Activated CD4-positive, alpha-beta T cell treated with anti-CD3 and anti-CD28 coated beads, Interleukin-2, amount 50 U/mL, for 48 hours (primary cell): ENCODE measurements at places on chromosomes 11 and 22.

DNA sequence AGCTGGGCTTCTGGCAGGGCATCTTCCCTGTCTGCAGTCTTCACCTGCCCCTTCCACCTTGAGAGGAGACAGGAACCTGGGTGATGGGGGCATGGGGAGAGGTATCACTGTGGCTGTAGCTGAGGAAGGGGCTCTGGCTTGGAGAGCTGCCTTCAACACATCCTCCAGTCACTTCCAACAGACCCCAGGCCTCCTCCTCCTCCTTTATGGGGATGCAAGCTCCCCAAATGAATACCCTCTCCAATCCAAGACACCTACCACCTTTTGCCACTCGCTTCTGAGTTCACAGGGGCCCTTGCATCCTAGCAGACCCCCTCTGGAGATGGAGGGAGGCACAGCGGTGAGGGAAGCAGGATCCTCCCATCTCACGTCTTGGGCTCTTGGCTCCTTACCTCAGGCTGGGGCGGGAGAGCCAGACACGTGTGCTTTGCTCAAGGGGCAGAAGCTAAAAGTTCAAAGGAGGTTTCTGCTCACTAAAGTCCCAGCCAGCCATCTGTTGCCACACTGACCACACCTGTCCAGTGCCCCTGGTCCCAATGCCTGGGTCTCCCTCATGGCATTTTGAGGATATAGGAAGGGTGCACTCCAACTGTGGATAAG lies 13.2 kb downstream of the ANKK1 start:
- DNase-seq = no peak

DNA sequence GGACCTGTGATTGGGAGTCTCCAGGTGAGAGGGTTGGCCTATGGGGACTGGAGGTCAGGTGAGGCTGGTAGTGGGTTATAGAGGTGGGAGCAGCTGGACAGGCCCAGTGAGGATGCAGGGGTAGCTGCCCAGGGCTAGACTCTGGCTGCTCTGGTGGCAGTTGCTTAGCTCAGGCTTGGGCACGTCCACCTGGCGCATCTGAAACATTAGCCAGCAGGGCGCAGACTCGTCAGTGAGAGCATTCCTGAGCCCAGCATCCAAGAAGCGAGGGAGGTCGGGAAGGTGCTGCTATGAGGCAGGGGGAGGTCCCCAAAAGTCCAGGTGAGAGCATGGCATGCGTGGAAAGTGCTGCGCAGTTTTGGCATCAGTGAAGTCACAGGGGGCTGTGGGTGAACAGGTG lies 3.5 kb upstream of the GGT1 start:
- no peak for DNase-seq

GRCh38 chr22:26479043-26479791 lies 4.4 kb downstream of the HPS4 start:
- DNase-seq = no peak

- DNase-seq = no peak
Measured at GRCh38 chr11:17257196-17257595, 19.3 kb upstream of the NUCB2 start.

- peak; percentile 48 for DNase-seq
Measured at GRCh38 chr11:14500181-14500651, 605 bp upstream of the COPB1 start.

DNA sequence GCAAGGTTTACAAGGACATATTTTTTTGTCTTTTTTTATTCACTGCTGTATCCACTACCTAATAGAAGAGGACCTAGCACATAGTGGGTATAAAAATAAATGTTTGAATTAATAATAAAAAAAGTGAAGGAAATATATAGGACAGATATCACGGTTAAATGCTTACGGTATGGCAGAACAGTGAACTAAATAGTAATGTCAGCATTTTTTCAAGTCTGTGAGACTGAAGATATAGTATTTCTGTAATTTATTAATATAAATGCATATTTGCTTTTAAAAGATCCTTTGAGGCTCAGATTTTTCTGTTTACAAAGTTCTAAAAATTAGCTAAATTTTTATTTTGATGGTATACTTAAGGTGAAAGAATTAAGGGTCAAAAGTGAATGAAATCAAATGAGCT lies 68.6 kb upstream of the CNTN5 start:
- DNase-seq = no peak

DNA sequence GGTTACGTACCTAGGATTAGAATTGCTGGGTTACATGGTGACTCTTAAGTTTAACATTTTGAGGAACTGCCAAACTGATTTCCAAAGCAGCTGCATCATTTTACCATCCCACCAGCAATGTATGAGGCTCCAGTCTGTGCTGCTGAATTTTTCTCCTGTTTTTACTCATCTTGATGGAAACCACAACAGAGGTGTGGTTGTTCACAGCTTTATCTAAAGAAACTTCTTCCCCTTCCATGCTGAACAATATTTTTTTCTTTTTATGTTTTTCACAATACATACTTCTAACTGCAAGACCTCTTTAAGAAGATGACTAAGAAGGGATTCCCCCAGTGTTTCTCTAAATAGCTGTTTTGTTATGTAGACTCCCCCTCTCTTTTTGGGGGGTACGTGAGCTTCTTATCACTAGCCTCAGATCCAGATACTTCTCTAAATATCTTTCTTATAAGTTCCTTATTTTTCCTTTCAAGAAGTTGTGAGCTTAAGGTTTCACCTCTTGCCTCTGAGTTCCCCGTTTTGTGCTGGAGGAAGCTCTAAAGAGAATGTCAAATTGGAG lies 24.0 kb downstream of the TCP11L1 start:
- DNase-seq = no peak

- DNase-seq = no peak
Measured at GRCh38 chr11:111944651-111945051, 7.5 kb downstream of the DIXDC1 start.

- DNase-seq = no peak
Measured at GRCh38 chr11:83720675-83721074, 434.5 kb upstream of the CCDC90B start.

DNA sequence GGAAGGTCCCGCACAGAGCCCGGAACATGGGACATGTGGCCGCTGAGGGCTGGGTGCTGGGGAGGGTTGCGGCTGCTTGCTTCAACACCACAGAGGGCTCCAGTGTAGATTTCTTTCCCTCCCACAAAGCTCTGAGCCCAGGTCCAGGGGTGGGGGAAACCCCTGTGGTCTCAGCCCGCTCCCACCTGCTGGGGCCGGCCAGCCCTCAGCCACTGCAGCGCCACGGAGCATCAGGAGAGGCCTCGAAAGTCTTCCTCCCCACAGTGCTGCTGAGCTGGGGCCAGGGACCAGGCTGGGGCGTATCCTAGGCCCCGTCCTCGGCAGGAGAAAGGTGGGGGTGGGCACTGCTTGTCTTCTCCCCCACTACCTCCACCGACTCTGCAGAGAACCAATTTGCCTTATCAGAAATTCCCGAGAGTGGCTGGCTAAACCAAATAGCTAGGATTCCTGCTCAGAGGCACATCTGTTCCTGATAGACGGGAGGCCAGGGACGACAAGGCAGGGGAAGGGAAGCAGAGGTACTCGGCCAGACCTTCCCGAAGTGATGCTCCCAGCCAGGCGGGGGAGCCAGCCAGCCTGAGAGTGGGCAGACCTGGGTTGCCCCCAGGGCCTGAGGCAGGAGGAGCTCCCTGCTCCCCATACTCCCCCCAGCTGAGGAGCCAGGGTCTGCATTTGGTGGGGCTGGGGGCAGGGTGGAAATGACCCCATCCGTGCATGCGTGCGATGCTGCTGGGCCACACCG lies 18.7 kb downstream of the IGF2 start:
- DNase-seq = no peak

- DNase-seq = no peak
Measured at GRCh38 chr11:128941110-128941509, 1.6 kb downstream of the TP53AIP1 start.
